AG08395 (cell line): ENCODE measurements at places on chromosomes 7 and 10.
A peak's percentile ranks its signal among the peaks of the same experiment; 100 is the strongest.

DNA sequence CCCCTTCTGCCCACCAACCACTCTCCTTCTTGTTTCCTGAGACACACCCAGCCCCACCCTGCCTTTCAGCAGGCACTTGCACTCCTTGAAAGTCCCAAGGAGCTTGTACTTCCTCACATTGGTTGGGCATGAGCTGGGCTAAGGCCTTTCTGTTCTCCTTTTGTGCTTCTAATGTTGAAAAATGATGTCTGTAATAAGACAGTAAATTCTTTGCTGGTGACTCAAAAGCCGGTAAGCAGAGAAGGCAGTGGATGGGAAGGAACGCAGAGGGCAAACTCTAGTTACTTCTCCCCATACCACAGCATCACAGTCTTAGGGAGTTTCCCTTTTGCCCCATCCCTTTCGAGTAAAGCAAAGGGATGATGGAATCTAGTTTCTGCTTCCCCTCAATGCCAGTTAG lies 185.6 kb downstream of the PLXNA4 start:
- DNase-seq = peak; percentile 81

- DNase-seq = peak; percentile 96
Observed at GRCh38 chr10:113087165-113088029, 137.3 kb downstream of the TCF7L2 start.

DNA sequence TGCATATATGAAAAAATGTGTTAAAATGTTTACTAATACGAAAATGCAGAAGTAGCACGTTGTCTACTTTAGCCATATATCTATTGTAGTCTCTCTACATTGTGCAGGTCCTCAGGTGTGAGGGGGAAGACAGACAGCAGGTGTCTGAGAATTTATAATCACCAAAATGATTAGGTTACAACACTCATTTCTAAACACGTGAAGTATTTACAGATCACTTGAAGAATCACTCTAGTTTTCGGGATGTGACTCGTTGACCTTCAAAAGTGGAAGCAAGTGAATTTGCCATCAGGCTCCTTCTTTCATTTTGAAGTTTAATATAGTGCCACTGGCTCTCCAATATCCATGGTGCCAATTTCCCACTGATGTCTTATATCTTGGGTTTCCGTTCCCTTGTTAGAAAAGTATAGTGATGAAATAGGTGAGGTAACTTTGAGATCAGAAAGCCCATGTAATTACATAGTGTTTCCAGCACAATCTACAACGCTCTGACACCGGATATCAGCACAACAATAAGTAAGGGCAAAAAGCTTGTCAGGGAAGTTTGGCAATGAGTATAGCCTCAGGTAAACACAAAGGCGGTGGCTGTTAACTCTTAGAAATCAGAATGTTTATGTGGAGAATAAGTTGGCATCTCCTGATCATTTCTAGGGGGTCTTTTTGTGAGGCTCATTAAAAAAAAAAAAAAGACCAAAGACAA lies 57.5 kb upstream of the SP4 start:
- no peak for DNase-seq

GRCh38 chr7:30910411-30911073 lies 1.1 kb upstream of the AQP1 start:
- no peak for DNase-seq

DNA sequence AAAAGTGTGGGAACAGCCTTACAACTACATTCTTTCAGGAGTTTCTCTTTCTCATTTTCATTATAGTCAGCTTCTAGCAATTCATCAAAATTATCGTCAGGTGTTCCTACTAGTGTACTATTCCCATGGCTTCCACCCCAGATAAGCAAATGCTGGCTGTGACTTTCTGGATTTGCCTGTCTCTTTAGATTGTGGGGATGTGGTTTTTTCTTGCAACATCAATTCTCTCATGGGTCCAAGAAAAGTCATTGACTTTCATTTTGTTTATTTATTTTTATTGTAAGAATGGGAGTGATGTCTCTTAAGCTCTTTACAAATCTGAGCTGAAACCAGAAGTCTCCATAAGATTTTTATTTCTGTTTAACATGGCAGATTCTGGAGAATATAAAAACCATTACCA lies 349.7 kb upstream of the SEMA3C start:
- DNase-seq = no peak

GRCh38 chr10:31128536-31128935 lies 96.9 kb upstream of the ZNF438 start:
- DNase-seq = no peak

- no peak for DNase-seq
Observed at GRCh38 chr7:73716318-73716890, 3.1 kb downstream of the STX1A start.
